ENCODE measurements at places on chromosomes 6 and 20.

GRCh38 chr6:21666201-21666691 lies 72.7 kb downstream of the SOX4 start:
- no peak for DNase-seq

DNA sequence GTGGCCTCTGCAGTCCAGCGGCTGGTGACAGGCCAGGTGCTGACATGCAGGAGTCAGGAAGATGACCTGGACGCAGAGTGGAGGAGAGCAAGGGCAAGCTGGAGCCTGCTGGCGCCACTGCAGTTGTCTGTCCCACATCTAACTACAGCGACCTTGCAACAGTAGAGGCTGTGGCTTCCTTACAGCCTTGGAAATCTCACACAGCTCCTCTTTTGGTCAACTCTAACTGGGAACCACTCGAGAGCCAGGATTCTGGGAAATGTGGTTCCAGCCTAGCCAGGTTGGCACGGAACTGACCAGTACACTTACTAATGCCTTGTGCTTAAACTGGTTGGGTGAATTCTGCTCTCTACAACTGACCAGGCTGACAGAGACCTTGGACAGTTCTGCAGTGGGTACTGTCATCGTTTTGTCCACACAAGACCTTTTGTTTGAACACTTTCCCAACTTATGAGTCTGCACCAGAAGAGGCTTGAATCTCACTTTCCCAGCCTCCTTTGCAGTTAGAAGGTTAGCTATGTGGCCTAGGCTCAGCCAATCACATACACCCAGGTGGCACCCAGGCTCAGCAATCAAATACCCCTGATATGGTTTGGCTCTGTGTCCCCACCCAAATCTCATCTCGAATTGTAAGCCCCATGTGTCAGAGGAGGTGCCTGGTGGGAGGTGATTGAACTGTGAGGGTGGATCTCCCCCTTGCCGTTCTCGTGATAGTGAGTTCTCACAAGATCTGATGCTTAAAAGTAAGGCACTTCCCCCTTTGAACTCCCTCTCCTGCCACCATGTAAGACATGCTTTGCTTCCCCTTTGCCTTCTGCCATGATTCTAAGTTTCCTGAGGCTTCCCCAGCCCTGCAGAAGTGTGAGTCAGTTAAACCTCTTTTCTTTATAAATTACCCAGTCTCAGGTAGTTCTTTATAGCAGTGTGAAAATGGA lies 153.5 kb downstream of the ZMYND8 start:
- no peak for DNase-seq

DNA sequence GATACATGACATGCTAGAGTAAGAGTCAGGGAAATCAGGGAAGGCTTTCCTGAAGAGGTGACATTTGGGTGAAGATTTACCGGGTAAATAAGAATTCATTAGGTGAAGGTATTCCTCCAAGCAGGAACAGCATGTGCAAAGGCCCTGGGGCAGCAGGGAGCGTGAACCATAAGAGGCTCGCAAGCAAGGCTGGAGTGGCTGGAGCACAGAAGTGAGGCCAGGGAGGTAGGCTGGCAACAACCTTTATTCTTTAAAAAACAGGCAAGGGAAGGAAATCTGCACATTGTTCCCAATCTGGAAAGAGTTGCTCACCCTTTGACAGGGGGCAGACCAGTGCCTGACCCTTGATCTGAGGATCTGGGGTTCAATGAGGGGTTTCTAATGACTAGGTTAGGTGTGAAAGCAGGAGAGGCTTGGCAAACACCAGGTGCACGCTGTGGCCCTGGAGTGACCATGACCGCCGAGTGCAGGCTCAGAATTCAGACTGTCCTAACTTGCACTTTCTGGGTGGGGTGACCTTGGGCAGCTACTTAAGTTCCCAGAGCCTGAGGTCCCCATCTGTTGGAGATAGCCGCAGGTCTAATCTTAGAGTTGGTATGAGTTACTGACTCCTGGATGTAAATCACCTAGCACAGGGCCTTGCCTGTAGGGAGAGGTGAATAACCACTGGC lies 1.9 kb downstream of the KIAA1755 start:
- DNase-seq, result no peak

DNA sequence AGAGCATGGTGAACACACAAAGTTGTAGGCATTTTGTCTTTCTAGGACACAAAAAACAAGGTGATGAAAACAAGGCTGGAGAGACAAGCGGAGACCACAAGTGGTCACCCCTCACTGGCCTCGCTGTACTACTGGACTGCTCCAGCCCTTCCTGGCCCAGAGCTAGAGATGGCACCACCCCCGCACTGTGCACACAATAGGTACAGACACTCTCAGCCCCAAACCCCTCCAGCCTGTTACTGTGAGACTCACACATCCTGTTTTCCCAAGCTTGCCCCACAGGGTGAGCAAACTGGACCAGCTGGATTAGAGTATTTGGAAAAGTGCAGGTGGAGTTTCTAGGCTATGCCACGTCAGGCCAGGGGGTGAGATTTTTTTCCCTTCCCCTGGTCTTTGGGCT lies 8.4 kb upstream of the ZSWIM1 start:
- no peak for DNase-seq

DNA sequence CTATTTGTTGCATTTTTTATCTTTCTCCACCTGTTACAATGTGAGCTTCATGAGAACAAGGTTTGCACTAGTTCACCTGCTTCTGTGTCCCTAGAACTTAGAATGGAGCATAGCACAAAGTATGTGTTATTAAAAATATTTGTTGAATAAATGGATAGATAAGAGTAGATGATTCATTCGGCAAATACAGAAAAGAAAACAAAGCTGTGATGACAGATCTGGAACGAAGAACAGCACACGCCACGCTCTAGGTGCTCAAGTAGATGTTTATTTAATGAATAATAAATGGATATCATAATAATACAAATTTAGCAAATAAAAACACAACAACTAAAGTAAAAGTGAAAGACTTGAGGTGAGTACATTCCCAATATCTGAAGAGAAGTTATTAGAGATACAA lies 273.1 kb downstream of the HAO1 start:
- DNase-seq, result no peak

DNA sequence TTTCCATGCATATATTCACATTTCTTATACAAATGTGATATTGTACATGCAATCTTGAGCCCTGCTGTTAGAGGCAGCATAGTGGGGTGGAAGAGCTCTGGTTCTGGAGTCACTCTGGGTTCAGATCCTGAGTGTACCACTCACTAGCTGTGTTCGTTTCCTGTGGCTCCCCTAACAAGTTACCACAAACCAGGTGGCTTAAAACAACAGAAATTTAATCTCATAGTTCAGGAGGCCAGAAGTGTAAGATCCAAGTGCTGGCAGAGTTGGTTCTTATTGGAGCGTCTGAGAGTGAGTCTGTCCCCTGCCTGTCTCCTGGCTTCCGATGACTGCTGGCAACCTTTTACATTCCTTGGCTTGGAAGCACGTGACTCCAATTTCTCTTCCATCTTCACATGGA lies 115.6 kb downstream of the MAP3K7 start:
- DNase-seq, result no peak

DNA sequence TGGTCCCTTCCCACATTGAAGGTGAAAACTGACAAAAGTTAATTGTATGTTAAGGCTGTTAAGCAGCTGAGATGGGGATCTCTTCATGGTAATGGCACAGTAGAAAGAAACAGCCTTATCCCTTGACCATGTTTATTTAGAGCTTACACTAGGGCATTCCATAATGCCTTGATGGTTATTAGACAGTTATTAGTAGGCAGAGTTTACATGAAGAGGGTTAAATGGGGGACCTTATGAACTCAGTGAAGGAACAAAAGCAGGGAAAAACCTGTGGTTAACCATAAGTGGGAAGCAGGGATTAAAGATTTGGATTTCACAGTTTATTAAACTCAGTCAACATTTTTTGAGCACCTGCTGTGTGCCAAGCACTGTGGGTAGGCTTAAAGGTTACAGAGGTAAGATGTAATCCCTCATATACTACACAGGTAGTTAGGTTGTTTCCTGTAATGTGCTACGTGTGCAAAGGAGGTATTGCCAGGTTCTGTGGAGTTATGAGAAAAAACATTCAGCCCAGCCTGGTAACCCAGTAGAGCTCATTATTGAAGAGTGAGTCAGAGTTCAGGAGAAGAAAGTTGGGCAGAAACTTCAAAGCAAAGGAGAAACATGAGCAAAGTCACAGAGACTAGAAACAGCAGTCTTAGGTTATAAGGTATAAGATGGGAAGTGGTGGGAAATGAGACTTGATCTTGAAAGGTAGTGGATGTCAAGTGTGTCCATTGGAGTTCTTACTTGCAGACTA lies 32.3 kb upstream of the GNRH2 start:
- DNase-seq, result no peak

GRCh38 chr6:134035823-134036296 lies 16.6 kb downstream of the SLC2A12 start:
- peak; percentile 96 for DNase-seq

DNA sequence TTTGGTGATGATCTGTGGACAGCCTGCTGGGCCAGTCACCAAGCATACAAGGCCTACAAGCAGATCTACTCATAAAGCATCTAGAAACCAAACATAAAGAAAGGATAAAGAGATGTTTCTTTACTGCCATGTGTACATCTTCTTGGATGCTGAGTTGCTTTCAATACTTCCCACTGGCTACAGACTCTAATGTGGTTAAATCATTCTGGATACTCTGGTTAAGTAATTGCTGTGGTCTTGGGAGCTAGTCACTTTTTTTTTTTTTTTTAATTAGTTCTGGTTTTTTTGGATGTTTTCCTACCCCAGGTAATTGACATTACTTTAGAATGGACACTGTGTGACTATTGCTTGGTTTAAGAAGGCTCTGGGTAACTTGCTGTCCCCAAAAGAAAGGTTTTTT lies 215.4 kb upstream of the RUNX2 start:
- no peak for DNase-seq

DNA sequence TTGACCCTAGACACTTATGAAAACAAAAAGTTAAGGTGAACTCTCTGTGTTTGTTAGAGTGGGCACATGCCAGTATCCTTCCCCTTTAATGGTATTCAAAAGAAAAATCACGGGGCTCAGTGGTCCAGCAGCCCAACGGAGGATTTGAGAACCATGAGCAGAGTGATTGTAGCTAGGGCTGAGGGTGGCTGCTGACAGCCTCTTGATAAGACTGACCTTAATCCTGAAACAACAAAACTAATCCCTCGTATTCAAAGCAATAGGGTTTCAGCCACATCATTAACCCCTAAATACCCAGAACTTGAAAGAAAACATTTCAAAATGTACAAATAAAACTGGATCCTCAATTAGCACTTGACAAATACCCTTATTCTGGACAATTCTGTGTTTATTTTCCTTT lies 95.1 kb downstream of the SNAP25 start:
- DNase-seq, result no peak

DNA sequence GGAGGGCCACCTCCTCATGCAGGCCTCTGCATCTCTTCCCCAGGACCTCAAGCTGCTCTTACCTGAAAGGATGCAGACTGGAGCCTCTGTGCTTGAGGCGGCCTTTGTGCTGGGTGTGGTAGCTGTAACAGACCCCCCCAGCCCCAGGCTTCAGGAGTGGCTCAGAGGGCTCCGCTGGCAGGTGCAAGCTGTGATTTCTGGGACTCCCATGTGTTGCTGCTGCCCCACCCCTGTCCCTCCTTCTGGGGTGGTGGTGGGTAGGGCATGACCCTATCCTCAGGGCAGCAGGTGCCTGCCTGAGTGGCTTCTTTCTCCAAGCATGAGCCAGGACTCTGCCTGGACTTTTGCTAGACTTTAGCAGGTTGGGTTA lies 121.2 kb downstream of the SULF2 start:
- no peak for DNase-seq

- DNase-seq, result no peak
Measured at GRCh38 chr6:15317934-15318902, 72.3 kb downstream of the JARID2 start.

GRCh38 chr6:111533087-111533784 lies 50.2 kb upstream of the REV3L start:
- no peak for DNase-seq

DNA sequence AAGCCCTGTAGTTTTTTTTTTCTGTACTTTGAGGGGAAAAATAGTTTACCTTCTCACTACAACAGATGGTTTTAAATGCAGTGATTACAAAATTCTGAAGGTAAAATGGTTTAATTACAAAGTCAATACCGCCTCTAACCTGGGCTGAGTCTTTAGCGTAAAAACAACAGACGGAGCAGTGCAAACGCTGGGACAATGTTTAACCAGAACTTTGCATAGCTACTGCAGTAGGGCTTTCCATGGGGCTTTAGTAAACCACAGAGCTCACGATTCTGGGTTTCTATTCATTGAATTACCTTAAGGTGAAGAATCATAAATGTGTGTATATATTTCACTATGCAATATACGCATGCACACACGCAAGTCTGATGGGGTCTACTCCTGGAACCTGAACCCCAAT lies 77.9 kb downstream of the RFX6 start:
- no peak for DNase-seq

DNA sequence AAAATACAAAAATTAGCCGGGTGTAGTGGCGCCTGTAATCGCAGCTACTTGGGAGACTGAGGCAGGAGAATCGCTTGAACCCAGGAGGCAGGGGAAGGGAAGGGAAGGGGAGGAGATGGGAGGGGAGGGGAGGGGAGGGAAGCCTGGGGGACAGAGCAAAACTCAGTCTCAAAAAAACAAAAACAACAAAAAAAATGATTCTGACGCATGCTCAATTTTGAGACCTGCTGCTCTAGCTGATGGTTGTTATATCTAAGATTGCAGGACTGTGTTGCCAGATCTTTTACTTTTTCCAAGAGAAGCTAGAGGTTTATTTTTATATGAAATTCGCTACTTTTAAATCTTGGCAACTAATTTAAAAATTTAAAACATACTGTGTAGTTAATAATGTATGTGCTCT lies 2.4 kb upstream of the WFDC2 start:
- DNase-seq, result no peak

DNA sequence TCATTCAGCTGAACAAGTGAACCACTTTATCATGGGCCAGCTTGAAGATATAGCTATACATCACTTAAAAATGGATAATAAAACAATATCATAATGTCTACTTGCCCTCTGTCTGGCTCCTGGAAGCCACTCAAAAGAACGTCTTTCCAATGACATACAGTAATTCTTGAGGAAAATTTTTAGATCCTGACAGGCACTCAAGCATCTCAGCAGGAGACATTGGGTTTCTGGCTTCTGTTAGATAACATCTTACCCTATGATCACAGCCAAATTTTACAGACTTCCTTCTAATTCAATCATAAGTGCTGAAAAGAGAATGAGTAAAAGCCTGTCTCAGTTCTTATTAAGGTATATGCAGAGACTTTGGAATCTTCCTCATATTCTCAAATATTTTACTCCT lies 330 bp downstream of the CGA start:
- DNase-seq, result no peak

DNA sequence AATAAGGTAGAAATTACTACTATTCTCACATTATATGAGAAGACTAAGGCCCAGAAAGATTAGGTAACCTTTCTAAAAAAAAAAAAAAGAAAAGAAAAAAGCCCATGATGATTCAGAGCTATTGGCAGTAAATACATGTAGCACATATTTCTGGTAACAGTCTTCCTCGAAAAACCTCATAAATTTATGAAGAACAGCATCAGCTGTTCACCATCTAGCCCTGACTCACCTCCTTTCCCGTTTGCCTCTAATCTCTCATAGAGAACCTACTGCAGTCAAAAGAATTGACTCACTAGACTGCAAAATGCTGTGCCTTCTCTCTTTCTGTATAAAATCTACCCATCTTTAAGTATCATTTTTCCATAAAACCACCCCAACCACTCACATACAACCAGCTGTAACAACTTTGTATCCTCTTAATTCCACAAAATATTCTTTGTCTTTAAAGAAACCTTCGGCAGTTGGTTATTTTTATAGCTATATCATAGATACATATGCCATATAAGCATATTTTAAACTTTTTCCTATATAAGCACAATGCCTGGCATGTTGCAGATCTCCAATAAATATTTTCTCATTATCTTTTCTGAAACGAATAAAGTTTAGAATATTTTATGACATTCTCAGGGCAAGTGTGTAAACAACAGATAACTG lies 152.7 kb upstream of the ENPP5 start:
- DNase-seq, result no peak
